D341Med (cell line): ENCODE measurements at places on chromosomes 3 and 15.

GRCh38 chr15:53627279-53627678, 132.2 kb downstream of the WDR72 start:
- no peak for DNase-seq

GRCh38 chr15:68415501-68416157, 16.3 kb downstream of the ITGA11 start:
- DNase-seq, result no peak

DNA sequence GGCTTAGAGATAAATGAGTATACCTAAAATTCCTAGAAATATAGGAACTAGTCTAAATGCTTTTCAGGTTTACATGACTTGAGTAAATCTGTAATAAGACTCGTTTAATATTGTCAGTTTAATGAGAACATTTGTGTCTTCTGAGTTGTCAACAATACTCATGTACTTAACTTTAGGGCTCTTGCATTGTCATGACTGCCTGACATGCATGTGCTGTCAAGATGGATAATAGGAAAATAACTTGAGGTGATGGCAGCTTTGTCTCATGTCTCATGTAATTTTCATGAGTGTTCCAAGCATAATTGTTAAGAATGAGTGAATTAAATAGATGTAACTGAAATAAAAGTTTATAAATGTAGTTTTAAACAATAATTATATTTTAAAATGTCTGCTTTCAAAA, 45.1 kb upstream of the EIF1B start:
- DNase-seq, result no peak

DNA sequence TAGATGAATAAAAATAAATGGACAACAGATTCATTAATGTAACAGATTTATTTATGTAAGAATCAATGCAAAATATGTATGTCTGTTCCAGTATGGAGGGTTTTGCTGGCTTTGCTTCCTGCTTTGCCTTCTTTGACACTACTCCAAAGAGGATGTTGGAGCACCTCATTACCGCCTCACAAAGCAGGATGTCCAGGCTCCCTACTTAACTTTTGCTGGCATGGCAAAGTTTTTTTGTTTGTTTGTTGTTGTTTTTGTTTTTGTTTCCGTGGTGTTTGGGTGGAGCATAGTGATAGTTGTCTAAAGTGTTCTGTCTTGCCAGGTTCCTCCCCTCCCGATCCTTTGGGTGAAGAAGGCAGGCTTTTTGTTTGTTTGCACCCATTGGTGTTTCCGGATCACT, 38.7 kb downstream of the DIPK2A start:
- DNase-seq, result no peak

DNA sequence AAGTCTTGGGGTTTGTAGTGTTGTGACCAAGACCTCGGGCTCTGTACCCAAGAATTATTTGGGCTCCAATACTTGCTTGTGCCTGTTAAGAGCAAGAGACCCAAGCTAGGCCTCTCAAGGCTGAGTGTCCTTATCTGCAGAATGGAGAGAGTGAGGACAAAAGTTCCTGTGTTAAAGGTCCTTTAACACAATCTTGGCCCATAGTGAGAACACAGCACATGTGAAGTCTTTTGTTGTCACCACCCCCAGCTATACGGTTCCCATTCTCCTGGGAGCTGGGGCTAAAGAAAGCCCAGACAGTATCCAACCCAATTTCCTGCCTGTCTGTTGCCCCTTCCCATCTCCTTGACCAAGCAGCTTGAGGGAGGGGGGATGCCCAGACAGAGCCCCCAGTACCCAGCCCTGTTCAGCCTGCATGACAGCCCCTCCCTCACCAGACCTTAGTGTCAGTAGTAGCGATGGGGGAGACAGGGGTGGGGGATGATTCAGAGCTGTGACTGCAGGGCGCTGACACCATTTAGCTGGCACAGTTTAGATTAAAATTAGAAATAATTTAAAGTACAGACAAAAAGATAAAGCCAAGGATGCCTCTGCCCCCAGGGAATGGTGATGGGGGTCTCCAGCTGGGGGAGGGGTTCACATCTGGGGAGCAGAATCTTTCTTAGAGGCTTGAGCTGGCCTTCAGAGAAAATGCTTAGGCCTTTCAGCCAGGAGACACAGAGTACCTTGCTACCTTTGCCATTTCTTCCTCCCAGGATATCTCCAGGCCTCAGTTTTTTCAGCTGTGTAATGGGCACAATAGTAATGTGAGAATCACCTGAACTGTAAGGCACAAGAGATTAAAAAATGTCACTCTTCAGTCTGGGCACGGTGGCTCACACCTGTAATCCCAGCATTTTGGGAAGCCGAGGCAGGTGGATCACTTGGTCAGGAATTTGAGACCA, 2.7 kb downstream of the PRKCD start:
- DNase-seq, result no peak

DNA sequence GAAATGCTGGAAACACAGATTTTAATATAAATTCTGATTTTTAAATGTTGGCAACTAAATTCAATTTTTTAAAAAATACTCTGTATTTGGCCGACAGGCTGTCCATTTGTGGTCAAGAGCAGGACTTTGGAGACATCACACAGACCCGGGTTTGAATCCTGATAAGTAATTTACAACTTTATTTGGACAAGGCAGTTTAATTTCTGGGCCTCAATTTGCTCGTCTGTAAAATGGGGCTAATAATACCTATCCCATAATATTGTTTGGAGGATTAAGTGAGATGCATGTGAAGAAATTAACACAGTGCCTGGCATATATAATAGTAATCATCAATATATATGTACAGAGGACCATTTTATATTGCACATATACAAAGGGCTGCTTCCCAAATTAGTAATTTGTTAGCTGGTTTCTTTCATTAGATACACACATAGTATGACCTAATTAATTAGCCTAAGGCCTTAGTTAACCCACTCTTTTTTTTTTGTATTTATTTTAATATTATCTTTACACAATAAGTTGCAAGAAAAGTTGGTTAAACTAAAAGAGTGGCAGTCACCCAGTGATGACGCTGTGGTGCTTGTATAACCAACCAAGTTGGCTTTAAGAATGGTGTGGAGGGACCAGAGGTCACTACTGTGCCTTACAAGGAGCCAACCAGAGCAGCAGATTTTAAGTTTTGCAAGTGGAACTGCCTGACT, 665 bp downstream of the PIGB start:
- no peak for DNase-seq

- DNase-seq, result no peak
These were observed 10.6 kb downstream of the SETMAR start for GRCh38 chr3:4313606-4314293.
